ENCODE measurements at places on chromosomes 16 and 17.

- DNase-seq: no peak
Observed at GRCh38 chr16:89332902-89333245, 115.4 kb downstream of the ZNF778 start.

GRCh38 chr16:17067882-17068281, 402.9 kb downstream of the XYLT1 start:
- no peak for DNase-seq

DNA sequence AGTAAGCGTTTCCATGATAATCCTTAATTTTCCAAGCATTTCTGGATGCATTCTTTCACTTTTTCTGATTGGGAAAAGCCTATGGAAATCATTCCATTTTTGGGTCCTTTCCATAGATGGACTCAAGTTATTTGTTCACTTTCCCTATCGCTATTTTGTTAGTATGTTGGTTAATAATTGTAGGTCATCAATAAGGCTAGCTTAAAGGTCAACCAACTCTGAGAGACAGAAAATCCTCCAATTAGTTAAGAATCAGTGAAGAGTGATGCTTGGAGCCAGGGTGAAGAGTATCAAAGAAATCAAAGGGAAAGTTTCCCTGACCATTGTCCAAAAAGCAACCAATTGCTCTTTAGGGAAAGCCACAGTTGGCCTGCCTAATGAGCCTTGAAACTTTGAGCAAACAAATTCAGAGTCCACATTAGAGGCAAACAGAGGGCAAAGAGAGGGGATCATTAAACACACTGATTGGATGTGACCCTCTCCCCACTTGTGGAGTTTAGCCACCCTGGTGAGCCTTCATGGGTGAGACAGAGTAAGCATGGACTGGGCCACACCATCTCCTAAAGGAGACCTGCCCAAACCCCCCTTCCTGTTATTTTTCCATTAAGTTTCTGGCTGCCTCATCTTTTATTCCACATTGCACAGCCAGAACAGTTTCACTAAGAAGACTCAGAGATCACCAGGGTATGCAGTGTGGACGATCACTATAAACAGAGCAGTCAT, 133.4 kb upstream of the DYNLRB2 start:
- no peak for DNase-seq

DNA sequence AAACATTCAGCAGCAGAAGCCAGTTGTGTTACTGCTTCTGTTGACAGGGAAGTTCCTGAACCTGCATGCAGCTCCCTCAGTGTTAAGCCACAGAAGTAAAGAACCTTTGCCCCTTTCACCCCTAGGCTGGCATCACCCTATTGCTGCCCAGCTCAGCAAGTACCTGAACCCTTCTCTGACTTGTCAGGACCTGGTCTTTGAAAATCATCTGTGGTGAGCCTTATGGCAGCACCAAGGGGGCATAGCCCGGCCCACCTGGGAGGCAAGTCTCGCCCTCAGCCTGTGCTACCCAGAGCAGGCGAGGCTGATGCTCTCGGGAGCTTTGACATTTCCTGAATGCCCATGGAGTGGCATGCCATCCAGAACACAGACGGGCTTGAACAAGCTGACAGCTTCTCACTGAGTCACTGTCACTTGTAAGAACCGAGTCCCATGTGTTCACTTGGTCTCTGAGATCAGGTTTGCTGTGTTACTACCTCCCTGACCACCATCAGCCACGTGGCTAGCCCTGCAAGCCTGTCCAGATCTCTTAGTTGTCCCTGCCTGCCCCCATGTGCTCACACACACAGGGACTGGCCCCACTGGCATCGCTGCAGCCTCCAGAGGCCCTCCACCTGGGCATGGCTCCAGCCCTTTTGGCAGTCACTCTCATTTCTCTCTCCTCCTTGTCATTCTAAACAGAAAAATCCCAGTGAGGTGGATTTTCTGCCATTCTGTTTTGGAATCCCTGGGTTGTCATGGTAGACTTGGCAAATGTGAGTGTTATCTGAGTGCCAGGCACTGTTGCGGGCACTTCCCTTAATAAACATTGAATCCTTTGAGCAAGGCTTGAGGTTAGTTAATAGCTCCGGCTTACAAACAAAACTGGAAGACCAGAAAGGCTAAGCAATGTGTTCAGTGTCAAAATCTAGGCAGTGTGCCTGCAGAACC, 2.9 kb upstream of the CARMIL2 start:
- DNase-seq: no peak

- no peak for DNase-seq
Observed at GRCh38 chr17:32010114-32010513, 2.9 kb downstream of the LRRC37B start.

Measured in GM12891 (cell line).